Liver (tissue), 10 donors: ENCODE measurements at places on chromosomes 7 and 10.

GRCh38 chr7:82012453-82012852, 242.6 kb upstream of the HGF start:
- DNase-seq: no peak
- H3K27ac ChIP-seq: no peak overlapping the region
- no peaks in the 10 kb centered on the region for H3K4me1 ChIP-seq
- no peak overlapping the region for H3K4me3 ChIP-seq
- no peaks in the 10 kb centered on the region for H3K27me3 ChIP-seq

DNA sequence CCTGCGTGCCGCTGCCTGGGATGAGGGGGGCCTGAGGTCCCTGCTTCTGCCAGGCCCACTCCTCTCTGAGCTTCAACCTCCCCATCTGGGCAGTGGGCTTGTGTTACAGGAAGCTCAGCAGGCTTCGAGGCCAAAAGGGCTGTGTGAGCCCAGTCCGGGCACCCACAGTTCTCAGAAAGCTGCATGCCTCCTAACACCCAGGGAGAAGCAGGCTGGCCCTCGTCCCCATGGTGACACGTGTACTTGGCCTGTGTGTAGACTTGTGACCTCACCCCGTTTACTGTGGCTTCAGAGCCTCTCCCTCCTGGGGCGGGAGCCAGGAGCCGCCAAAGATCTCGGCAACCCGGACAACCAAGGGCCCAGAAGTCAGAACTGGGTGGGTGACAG, 2.2 kb upstream of the GRIFIN start:
- peaks cover 13% of the 10 kb centered on the region for H3K4me1 ChIP-seq
- no peaks in the 10 kb centered on the region for H3K36me3 ChIP-seq
- H3K4me3 ChIP-seq: no peak overlapping the region
- no peak overlapping the region for H3K27ac ChIP-seq
- H3K27me3 ChIP-seq: no peaks in the 10 kb centered on the region
- DNase-seq: no peak

DNA sequence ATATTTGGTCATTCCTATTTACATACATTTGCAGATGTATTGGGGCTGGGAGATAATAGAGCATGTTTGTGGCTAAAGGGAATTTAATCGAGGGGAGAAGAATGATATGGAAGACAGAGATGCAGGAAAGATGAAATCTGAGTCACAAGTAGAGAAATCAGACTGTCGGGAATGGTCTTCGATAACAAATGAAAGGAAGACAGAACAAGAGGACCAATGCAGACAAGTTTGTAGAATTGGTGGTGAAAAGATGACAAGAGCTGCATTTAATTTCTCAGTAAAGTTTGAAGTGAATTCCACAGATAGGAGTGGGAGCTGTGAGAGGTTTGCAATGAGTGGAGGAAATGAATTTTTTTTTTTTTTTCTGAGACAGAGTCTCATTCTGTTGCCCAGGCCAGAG, 60.0 kb downstream of the BRAF start:
- no peaks in the 10 kb centered on the region for H3K36me3 ChIP-seq
- no peak for DNase-seq
- no peaks in the 10 kb centered on the region for H3K27me3 ChIP-seq
- no peak overlapping the region for H3K4me3 ChIP-seq
- no peak overlapping the region for H3K27ac ChIP-seq

DNA sequence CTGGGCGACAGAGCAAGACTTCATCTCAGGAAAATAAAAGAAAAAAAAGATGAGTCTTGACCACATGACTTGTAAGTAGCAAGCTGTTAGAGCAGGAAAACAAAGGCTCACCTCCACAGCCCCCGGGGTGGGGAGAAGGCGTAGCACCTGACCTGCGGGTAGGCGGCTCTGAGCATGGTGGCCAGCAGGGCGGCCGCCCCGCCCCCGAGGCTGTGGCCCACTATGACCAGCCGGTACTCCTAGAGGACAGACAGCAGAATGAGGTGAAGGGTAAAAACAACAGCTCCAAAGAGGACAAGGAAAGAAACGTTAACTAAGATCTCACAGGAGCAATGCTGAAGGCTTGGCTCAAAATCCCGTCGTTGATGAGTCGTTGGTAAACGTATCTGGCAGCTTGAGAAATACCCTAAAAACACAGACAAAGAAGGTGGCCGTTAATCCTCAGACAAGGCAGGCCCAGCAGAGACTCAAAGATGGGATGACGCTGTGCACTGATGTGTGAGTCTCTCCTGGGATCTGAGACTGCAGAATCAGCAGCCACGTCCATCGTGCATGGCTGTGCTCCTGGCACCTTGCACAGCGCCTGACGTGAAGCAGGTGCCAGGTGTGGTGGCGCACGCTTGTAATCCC, 31.1 kb downstream of the DAGLB start:
- DNase-seq: no peak
- H3K27ac ChIP-seq: no peak overlapping the region
- H3K27me3 ChIP-seq: no peaks in the 10 kb centered on the region
- no peak overlapping the region for H3K4me3 ChIP-seq

GRCh38 chr10:7846591-7846990, 28.3 kb downstream of the TAF3 start:
- H3K4me1 ChIP-seq: no peaks in the 10 kb centered on the region
- no peak overlapping the region for H3K4me3 ChIP-seq
- no peaks in the 10 kb centered on the region for H3K36me3 ChIP-seq
- no peak for DNase-seq

- no peaks in the 10 kb centered on the region for H3K4me1 ChIP-seq
- no peak for DNase-seq
- H3K4me3 ChIP-seq: no peak overlapping the region
- H3K27ac ChIP-seq: no peak overlapping the region
These were observed 258.4 kb upstream of the SP8 start for GRCh38 chr7:21044913-21045568.

GRCh38 chr7:104096683-104097082, 107.2 kb upstream of the RELN start:
- H3K27ac ChIP-seq: no peak overlapping the region
- H3K4me1 ChIP-seq: no peaks in the 10 kb centered on the region
- no peaks in the 10 kb centered on the region for H3K36me3 ChIP-seq
- DNase-seq: no peak
- no peaks in the 10 kb centered on the region for H3K27me3 ChIP-seq

GRCh38 chr10:132507409-132507955, 30.1 kb upstream of the INPP5A start:
- no peak for DNase-seq
- H3K27ac ChIP-seq: no peak overlapping the region
- H3K4me1 ChIP-seq: peaks cover 9% of the 10 kb centered on the region
- H3K4me3 ChIP-seq: no peak overlapping the region

DNA sequence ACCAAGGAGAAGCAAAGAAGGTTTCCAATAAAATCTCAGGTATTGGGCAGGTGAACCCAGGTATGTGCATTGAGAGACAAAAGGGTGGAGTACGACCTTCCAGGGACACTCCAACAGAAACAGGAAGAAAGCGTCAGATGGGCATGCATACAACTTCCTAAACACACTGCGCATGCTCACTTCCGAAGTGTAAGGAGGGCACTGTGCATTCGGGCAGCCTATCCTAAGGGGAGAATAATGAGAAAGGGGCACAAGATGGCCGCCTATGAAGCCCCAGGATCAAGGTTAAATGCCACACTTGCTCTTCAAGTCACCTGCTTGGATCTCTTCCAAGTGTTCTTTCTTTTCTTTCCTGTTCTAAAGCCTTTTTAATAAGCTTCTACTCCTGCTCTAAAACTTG, 39.4 kb upstream of the PRSS1 start:
- H3K4me3 ChIP-seq: no peak overlapping the region
- H3K36me3 ChIP-seq: no peaks in the 10 kb centered on the region
- no peak for DNase-seq
- H3K4me1 ChIP-seq: no peaks in the 10 kb centered on the region
- peaks cover 5% of the 10 kb centered on the region for H3K27me3 ChIP-seq

- H3K36me3 ChIP-seq: no peaks in the 10 kb centered on the region
- H3K27me3 ChIP-seq: no peaks in the 10 kb centered on the region
- no peak overlapping the region for H3K27ac ChIP-seq
- H3K4me1 ChIP-seq: peaks cover 4% of the 10 kb centered on the region
- no peak for DNase-seq
These were observed 91.2 kb downstream of the LHPP start for GRCh38 chr10:124552691-124553276.

DNA sequence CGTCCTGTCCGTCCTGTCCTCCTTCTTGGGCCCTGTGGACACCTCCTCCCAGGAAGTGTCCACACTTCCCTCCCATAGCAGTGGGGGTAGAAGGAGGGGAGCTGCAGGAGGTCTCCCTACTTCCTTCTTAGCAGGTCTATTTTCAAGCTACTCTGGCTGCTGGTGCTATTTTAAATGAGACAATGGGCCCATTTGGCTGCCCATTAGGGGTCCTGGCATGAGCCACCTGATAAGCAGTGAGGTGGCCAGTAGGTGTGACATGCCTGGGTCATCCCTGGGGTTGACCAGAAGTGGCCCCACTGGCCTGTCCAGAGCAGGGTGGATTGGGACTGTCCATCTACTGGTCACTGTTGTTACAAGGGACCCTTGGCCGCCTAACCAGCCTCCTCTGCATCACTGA, 75.2 kb downstream of the COL13A1 start:
- no peaks in the 10 kb centered on the region for H3K27me3 ChIP-seq
- no peak for DNase-seq
- H3K27ac ChIP-seq: no peak overlapping the region
- no peaks in the 10 kb centered on the region for H3K36me3 ChIP-seq

DNA sequence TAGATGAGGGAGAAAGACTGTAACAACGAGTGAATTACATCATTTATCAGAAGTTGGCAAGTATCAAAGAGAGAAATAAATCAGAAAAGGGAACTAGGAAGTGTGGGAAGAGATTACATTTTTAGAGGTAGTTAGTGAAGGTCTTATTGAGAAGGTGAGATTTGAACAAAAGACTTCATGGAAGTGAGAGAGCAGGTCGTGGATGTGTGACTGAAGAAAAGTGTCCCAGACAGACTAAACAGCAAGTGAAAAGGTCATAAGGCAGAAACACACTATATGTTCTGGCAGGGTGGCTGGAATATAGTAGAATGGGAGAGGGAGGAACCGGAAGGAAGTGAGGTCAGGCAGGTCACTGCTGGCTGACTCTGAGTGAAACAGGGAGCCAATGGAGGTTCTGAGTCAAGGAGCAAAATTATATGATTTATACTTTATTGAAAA, 35.7 kb upstream of the RHOBTB1 start:
- H3K27ac ChIP-seq: no peak overlapping the region
- no peak overlapping the region for H3K4me3 ChIP-seq
- peaks cover 19% of the 10 kb centered on the region for H3K4me1 ChIP-seq
- H3K27me3 ChIP-seq: no peaks in the 10 kb centered on the region
